Stimulated activated CD8-positive, alpha-beta memory T cell treated with anti-CD3 and anti-CD28 coated beads, Interleukin-15, amount 100 ng/mL, for 4 hours (primary cell): ENCODE measurements at places on chromosomes 6 and 20.

DNA sequence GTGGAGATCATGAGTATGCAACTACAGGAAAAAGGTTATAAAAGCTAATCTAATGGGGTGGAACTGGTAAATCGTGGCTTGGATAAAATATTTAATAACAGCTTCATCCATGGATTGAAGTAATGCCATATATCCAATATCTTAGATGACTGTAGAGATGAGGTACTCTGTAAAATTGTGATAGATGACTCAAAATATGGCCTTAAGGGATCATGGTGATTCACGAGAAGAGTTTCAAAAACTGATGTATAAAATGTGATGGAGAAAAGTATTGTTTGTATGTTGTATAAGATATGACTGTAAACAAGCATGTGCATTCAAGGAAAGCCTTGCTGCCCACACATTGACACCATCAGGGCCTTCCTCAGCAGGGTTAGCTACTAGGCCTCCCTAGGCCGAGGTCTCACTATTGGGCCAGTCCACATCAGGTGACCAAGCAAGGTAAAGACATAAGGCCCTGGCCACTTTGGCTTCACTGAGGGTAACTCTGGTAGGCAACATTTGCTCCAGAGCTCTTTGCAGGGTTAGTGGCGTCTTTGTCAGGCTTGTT is 17.7 kb upstream of the CCN6 start:
- DNase-seq: no peak

GRCh38 chr6:40387871-40388264 is 199.3 kb downstream of the LRFN2 start:
- DNase-seq: no peak

GRCh38 chr20:14599613-14600012 is 262.2 kb upstream of the FLRT3 start:
- DNase-seq: no peak

GRCh38 chr6:3607599-3607998 is 143.9 kb downstream of the PXDC1 start:
- DNase-seq: no peak

- no peak for DNase-seq
These were observed 142.6 kb upstream of the PDE10A start for GRCh38 chr6:165805636-165806035.

DNA sequence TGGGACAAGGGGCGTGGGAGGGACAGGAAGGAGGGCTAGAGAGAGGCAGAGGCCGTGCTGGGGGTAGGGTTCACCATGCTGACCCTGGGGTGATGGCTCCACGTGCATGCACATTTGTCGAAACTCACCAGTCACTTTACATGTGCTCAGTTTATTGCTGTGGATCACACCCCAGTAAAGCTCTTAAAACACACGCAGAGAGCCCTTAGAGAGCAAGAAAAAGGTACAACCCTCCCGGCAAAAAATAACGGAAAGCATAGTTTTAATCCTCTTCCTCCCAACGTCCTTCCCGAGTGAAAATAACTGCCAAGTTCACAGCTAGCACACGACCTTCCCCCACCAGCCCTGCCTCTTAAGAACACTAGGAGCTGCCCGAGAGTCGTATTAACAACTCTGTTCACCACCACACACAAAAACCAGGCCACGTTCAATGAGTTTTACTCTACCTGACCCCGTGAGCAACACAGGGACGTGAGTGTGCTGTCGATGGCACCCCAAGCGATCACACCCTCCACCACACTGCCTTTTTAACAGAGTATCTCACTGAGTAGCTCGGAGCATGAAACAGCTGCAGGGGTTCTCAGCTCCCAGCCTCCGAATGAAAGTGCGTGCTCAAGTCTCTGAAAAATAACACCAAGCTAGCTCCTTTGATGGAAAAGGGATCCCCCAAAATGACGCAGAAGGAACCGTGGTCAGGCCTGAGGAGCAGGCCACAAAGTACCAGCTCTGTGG is 39.7 kb downstream of the TAF4 start:
- DNase-seq: no peak

DNA sequence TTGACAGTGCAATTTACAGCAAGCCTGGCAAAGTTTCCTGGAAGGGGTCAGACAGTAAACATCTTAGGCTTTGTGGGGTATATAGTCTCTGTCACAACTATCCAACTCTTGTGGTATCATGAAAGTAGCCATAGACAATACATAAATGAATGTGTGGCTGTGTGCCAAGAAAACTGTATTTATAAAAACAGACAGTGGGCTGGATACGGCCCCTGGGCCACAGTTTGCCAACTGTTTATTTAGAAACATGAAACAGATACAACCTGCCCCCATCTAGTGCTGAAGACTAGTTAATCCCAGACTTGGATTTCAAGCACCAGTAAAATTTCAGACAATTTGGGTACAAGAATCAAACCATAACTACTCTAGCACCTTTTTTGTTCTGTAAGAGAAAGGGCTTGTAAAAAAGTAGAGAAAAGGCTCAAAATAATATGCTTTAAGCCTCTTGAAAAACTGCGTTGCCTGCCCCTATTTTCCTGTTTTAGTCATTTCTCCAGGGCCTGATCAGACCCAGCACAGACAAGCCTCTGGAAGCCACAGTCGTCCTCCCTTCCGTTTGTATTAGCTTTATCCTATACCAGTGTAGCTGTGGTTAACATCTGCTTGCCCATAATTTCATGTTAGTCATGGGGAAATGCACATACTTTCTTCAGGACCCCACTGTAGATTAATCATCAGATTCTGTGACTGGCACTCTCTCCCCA is 30.8 kb downstream of the JAG1 start:
- no peak for DNase-seq

- no peak for DNase-seq
These were observed 30.8 kb upstream of the MPC1 start for GRCh38 chr6:166413491-166413951.

- DNase-seq: no peak
These were observed 111.0 kb upstream of the ADTRP start for GRCh38 chr6:11889572-11889971.

DNA sequence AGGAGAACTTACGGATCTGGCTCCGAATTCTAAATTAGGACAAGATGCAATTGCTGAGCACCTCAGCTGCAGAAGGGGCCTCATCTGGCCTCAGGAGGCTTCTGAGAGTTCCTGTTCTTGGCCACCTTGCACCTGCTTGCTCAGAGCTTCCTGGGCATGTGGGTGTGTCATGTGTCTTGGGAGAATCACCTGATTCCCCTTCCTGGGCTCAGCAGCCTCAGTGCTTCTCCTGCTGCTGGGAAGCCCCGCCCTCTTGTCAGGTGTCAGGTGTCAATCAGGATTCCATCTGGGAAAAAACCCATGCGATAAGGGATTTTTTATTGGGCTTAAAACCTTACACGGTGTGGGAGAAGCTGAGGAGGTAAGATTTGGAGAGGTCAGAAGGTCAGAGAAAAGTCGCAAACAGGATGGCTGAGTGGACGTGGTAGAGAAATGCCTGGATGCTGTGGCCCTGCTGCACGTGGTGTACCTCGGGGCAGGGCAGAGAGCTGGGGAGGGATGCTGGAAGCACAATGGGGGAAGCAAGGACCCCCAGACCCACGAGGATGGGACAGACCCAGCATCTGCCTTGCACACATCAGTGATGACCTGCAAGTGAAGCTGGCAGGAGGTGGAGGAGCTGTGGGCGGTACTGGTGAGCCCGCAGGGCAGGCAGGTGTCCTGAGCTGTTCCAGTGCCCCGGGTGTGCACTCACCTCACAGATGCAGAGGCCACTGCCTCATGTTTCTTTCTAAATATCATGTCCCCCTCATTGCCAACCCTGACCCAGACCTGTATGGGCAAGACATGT is 170.8 kb downstream of the CDH4 start:
- no peak for DNase-seq

DNA sequence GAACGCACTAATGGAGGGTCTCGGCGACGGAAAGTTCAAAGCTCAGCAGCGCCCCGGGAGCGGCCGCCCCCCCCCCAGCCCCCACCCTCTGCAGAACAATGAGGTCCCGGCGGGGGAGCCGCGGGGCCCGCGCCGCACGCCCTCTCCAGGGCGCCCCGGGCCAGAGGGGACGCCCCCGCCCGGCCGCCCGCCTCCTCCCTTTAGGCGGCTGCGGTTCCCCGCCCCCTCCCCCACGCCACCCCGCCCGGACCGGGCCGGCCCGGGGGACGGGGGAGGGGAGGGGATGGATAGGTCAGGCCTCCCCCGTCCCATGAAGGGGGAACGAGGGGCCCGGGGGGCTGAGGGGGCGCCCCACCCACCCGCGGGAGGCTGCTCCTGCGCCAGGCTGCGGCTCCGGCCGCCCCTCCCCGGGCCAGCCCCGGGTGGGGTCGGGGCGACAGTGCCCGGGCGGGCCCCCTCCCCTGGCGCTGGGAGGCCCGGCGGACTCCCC is 1.5 kb downstream of the NOL4L start:
- no peak for DNase-seq

DNA sequence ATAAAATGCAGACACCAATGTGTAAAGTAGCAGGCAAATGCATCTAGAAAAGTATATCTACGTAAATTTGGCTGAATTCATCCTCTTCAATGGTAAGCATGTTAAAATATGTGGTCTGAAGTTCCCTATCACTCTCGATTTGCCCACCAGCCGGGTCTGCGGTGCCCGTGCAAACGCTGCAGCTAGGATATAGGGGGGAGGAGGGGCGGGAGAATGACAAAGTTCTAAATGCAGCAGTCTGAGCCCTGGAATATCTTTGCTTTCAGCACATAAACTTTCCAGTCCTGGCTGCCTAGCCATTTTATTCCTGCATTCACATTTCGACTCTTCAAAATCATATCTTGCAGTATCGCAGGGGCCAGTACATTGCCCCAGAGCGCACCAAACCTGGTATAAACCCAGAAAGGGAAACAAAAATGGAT is 708 bp downstream of the NRN1 start:
- no peak for DNase-seq

GRCh38 chr20:10978019-10978702 is 304.4 kb upstream of the JAG1 start:
- no peak for DNase-seq

DNA sequence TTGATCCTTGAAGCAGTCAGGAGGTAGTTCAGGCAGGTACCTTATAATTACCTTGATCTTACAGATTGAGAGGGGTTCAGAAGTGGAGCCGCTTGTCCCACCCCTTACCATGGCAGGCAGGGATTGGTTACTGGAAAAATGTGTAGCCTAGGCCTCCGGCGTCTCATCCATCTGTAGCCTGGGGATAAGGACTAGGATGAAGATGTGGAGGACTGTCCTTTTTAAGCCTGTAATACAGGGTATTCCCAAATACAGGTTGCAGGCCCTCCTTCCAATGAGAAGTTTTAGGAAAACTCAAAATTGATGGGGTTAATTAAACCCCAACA is 2.8 kb downstream of the HMGA1 start:
- DNase-seq: no peak

DNA sequence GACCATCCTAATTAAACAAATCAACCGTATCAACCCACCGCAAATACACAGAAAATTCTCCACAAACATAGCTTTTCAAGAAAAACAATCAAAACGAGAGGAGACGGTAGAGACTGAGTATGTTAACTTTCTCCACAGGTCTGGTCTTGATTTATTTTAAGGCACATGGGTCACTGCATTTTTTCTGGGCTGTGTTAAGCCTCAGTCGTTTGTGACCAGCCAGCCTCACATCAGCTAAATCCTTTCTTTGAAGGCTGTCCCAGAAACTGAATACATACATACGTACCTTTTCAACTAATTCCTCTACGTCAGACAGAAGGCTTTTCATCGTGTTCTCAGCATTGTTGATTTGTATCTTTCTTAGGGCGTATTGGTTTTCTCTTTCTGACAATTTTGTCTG is 69.4 kb downstream of the LAMA4 start:
- no peak for DNase-seq

DNA sequence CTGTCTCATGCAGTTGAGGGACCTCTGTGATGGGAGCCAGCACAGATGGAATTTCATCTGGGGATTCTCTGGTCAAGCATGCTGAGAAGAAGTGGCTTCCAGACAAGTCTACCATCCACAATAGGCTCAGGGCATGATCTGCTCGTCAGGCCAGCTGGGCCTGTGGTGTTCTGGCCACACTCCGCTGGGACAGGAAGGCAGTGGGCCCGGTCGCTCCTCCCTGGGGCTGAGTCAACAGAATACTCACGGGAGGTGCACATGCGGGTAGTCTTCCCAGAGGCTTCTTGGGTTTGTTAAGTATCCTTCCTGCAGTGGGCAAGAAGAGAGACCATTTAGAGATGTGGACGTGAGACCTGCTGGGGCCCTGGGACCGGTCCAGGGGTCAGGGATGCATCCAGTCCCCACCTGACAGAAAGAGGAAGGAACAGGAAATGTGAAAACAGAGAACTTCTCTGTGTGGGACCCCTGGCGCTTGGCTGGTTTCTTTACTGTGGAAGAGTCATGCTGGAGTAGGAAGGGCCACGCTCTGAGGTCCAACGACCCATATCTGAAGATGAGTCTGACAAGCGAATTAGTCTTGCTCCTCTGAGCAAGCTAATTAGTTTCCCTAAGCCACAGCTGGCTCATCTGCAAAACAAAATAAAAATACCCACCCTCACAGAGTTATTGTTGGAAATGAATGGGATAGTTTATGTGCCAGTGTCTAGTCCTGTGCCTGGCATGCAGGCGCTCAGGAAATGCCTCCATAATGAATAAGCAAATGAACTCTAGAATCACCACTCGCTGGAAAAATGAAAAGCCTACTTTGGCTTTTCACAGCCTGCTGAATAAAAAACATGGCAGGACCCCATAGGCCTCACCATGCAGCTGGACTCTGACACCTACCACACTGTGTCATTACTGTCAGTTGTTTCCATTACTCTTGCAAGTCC is 67.3 kb downstream of the TRAM2 start:
- DNase-seq: no peak

DNA sequence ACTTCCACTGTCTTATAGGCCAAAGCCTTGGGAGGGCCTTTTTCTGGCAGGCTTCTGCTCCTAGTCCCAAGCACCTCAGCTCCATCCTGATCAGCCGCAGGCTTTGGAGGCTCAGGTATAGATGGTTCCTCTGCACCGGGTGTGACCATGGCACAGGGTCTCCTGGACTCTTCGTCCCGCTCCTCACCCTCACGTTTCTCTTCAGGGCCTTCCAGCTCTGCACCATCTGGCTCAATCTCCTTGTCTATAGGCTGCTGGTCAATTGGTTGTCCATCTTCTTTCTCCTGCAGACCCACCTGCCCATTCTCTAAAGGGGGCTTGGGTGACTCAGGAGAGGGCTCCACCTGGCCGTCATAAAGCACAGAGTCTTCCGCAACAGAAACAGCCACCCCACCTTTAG is 37.0 kb downstream of the BFSP1 start:
- DNase-seq: no peak

DNA sequence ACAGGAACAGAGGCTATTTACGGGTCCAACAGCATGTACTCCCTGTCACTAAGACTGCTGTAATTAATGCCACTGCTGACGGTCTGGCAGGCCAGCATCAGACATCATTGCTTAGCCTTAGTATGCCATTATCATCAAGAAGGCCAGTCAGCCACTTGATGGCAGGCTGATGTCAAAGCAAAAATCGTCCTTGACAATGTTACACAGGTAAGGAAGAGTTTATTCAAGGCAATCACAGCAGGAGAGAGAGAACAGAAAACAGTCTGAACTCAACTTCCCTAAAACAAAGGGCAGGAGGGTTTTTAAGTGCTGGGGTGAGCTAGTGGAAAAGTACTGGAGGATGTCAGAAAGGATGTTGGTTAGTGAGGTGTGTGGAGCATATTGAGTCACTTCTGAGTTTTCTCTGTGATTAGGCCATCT is 25.1 kb downstream of the FKBP1C start:
- DNase-seq: no peak

GRCh38 chr6:100344321-100344720 is 120.4 kb downstream of the SIM1 start:
- DNase-seq: no peak
